Stomach (tissue), 19 donors: ENCODE measurements at places on chromosomes 13 and 19. TPM values are rescaled to one million over a fixed set of nuclear protein-coding genes. Genes with fewer than 3 reads are reported as not detected.

Gene CHERP
- 11.6 TPM for polyA plus RNA-seq

GRCh38 chr19:17951990-17952976, 14.6 kb upstream of the KCNN1 start:
- H3K4me3 ChIP-seq, result peak overlapping the region; percentile 22
- H3K36me3 ChIP-seq, result no peaks in the 10 kb centered on the region
- H3K4me1 ChIP-seq, result peaks cover 35% of the 10 kb centered on the region

Gene ATXN8OS
- not detected for polyA plus RNA-seq

GRCh38 chr13:76969488-76970365, 21.4 kb downstream of the ACOD1 start:
- H3K27me3 ChIP-seq, result peaks cover 14% of the 10 kb centered on the region
- H3K27ac ChIP-seq, result no peak overlapping the region
- H3K36me3 ChIP-seq, result no peaks in the 10 kb centered on the region
- H3K4me3 ChIP-seq, result no peak overlapping the region

GRCh38 chr19:52648336-52649016, 10.3 kb upstream of the ZNF83 start:
- no peak overlapping the region for H3K27ac ChIP-seq
- H3K4me1 ChIP-seq, result no peaks in the 10 kb centered on the region
- no peaks in the 10 kb centered on the region for H3K27me3 ChIP-seq
- H3K4me3 ChIP-seq, result no peak overlapping the region
- no peak for DNase-seq
- peaks cover 6% of the 10 kb centered on the region for H3K36me3 ChIP-seq

Gene LMTK3
- 2.8 TPM for polyA plus RNA-seq

Gene CEACAM21
- 6.1 TPM for polyA plus RNA-seq

- H3K4me1 ChIP-seq, result no peaks in the 10 kb centered on the region
- no peak overlapping the region for H3K27ac ChIP-seq
- H3K4me3 ChIP-seq, result no peak overlapping the region
- no peak for DNase-seq
- no peaks in the 10 kb centered on the region for H3K27me3 ChIP-seq
Measured at GRCh38 chr13:51258612-51259548, 36.7 kb downstream of the FAM124A start.

DNA sequence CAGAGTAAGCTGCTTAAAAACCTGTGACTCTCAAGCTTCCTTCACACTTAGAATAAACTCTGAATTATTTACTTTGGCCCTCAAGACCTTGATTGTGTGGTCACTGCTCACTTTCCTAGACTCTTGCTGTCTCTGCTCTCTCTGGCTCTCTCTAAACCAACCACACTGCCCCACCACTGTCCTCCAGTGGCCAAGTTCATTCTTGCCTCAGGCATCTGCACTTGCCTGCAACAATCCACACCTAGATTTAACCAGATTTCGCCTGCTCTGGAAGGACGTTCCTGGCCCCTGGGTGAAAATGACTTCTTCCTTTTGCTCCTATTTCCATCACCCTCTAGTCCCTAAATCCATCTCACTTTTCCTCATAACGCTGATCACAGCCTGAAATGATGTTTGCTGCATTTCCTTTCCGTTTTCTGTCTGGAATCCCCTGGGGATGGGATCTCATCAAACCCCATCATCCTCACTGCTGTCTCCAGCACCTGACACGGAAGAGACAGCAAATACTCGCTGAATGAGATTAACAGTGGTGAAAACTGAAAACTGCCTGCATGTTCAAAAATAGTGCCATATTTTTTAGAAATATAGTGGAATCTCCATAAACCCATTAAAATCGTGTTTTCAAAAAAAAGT, 232.6 kb downstream of the UQCRFS1 start:
- no peaks in the 10 kb centered on the region for H3K4me1 ChIP-seq
- DNase-seq, result no peak
- no peak overlapping the region for H3K27ac ChIP-seq
- H3K36me3 ChIP-seq, result no peaks in the 10 kb centered on the region
- H3K4me3 ChIP-seq, result no peak overlapping the region
- H3K27me3 ChIP-seq, result no peaks in the 10 kb centered on the region

Gene CEACAM8
- polyA plus RNA-seq, result 0.05 TPM
